IMR-90 (cell line): ENCODE measurements at places on chromosomes 1 and 21.

GRCh38 chr1:94336991-94337390 lies 81.2 kb upstream of the ABCD3 start:
- DNase-seq, result no peak

GRCh38 chr1:41243079-41243385 lies 926 bp upstream of the SCMH1 start:
- DNase-seq, result no peak

DNA sequence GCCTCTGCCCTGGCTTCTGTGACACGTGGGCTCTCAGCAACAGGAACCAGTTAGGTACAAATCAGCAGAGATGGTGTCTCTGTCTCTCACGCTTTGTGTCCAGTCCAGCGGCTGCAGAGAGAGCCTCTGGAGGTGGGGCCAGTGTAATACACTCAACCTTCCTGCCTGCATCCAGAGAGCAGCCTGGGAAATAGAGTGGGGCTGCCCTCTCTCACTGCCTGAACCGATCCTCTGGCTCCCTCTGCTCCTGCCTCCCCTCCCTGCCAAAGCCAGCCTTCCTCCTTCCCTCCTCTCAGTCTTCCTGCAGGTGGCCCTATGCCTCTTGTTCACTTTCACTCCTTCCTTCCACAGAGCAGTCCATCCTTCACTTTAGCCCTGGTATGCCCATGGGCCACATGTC lies at the start of gene ZNF648:
ZNF648 (minus strand) TSS at position 119 of the 400 bp plus-strand sequence. CDS start 3,702 bp downstream, outside the sequence.
- no peak for DNase-seq

- no peak for DNase-seq
These were observed 148.5 kb upstream of the CHRM3 start for GRCh38 chr1:239237912-239238311.

- DNase-seq, result no peak
These were observed 13.3 kb upstream of the PCBP3 start for GRCh38 chr21:45630066-45630694.

- no peak for DNase-seq
These were observed 10.2 kb downstream of the CD52 start for GRCh38 chr1:26327956-26328362.

- no peak for DNase-seq
These were observed 26.3 kb downstream of the CAPN9 start for GRCh38 chr1:230773396-230774033.

DNA sequence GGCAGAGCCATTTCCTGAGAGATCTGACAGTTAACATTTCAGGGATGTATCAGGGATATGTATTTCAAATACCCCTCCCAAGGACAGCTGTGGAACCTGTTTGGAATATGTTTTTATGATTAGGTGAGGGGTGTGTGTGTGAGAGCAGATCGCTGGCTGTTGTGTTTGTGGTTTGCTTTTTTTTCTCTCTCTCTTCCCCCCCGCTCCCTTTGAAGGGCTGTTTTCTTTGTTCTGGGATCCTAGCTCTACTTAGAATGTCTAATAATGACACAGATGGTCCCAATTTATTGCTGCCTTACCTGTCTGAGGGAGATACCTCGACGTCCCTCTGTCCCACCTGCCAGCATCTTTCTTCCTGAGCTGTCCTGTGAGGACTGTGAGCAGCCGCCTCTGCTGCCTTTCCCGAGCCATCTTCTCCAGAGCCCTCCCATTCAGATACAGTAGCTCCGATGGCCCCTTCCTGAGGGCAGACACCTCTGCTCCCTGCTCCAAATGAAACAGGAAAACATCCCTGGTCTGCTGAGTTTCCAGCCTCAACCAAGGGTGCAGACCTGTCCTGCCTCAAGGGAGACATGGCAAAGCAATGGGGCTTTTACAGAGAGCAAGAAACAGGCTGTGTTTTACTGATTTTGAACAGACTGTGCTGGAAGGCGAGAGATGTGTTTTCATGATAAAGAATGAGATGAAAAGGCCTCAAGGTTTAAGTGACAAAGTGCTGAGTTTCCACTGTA lies 138.0 kb upstream of the TNR start:
- no peak for DNase-seq

- peak; percentile 60 for DNase-seq
These were observed 860 bp downstream of the TMEM63A start for GRCh38 chr1:225881081-225881958.

DNA sequence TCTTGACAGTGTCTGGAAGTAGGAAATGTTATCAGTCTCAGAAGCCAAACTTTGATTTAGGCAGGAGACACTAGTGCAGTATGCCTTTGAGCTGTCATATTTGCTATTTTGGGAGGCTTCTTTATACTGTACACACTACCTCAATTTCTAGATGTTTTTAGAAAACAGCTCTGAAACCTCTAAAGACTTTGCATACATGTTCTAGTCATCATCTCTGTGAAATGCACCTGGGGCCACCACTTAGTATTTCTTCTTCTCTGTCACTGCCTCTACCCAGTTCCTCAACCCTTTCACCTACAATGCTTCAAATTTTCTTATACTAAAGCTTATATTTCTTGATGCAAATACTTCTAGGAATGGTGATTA lies 29.1 kb upstream of the PLA2G4A start:
- DNase-seq, result no peak

- DNase-seq, result no peak
These were observed 150.3 kb downstream of the TNFSF18 start for GRCh38 chr1:172900376-172900997.

GRCh38 chr1:24465638-24466037 lies 37.0 kb upstream of the RCAN3 start:
- DNase-seq, result no peak

- DNase-seq, result no peak
These were observed 10.2 kb upstream of the FCRL5 start for GRCh38 chr1:157562515-157562914.

GRCh38 chr1:25106352-25106751 lies 126.0 kb downstream of the SYF2 start:
- no peak for DNase-seq

- no peak for DNase-seq
These were observed 3.1 kb downstream of the MCL1 start for GRCh38 chr1:150576367-150576711.

- DNase-seq, result no peak
These were observed 164.7 kb downstream of the CLIC6 start for GRCh38 chr21:34833465-34833864.

DNA sequence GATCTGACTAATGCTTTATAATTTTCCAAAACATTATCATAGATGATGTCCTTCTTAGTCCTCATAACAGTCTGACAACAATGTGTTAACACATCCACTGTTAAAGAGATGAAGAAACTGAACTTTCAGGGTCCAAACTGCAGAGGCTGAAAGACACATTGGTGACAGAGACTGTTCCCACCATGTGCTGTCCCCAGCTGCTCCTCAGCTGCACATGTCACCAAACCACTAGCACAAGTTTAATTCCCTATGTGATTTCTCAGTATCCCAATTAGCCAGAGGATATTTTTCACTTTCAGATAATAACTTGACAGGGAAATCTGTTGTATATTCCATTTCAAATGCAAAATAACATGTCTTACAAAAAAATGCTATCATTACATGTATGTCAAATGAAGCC lies 24.6 kb downstream of the LAMC2 start:
- DNase-seq, result no peak

- DNase-seq, result peak; percentile 50
These were observed 46.6 kb downstream of the VPS26C start for GRCh38 chr21:37220433-37220980.

- DNase-seq, result no peak
These were observed 71.9 kb downstream of the ADARB1 start for GRCh38 chr21:45146306-45146705.

GRCh38 chr1:240562111-240562590 lies 49.8 kb downstream of the GREM2 start:
- DNase-seq, result peak; percentile 74

- no peak for DNase-seq
These were observed 132.9 kb downstream of the RHOU start for GRCh38 chr1:228867951-228868730.

DNA sequence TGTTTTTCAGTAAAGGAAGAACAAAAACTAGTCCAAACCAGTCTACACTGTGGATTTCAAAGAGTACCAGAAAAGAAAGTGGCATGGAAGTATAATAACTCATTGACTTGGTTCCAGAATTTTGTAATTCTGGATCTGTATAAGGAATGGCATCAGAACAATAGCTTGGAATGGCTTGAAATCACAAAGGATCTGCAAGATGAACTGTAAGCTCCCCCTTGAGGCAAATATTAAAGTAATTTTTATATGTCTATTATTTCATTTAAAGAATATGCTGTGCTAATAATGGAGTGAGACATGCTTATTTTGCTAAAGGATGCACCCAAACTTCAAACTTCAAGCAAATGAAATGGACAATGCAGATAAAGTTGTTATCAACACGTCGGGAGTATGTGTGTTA lies 21.3 kb downstream of the CHODL start:
- DNase-seq, result no peak

DNA sequence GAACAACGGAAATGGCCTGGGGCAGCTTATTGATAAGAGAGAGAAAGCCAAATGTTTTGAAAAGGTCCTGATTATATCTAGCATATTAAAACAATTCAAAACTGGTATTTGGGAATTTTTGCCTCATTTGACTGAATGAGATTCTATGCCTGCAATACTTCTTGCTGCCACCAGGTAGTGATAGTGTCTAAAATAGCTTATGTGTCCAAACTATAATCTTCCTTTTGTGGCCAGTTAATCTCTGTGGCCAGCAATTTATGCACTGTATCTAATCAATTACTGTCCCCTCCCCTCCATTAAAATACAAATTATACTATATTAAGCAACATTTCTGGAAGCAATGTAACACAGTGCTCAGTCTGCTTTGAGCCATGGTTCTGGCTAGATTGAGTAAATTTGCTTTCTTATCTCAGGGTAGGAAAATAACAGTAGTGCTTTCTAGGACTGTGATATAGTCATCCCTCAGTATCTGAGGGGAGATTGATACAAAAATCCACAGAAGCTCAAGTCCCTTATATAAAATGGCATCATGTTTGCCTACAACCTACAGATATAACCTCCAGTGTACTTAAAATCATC lies 91.8 kb downstream of the FOXD2 start:
- no peak for DNase-seq

- no peak for DNase-seq
These were observed 74.6 kb downstream of the RUNX3 start for GRCh38 chr1:24855474-24855873.

GRCh38 chr21:43853851-43854772 lies 10.9 kb upstream of the AGPAT3 start:
- no peak for DNase-seq

DNA sequence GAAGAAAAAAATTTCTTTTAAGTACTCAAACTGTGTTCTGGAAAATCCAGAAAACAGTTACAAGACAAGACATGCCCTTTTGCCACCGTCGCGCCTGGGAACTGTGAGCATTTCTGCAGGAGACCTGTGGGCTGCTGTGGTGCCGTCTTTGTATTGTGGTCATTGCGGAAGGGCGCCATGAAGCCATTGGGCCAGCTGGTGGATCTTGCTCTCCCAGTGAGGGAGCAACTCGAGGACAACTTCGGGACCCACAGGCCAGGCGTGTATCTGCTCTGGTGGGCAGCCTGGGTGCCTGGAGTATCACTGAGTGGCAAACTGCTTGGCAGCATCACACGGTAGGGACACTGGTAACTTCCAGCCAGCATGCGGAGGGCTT lies 3.8 kb upstream of the THEMIS2 start:
- DNase-seq, result no peak

DNA sequence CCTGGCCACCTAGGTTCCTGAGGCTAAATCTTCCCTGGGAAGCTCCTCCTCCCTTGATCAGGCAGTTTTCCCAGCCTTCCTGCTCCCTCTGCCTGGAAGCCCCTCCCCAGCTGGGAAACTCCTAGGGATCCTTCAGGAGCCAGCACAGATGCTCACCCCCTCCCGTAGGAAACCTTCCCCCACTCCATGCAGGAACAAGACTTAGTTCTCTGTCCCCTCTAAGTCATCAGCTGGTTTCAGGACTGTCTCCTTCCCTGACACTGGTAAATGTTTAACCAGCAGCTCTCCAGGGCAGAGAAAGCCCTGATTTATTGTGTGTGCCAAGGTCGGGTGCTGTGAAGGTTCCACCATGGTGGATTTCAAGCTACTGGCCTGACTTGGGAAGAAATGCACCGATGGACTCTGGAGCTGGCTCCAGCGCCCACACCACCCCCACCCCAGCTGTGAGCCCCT lies 25.0 kb downstream of the TTC39A start:
- DNase-seq, result no peak

DNA sequence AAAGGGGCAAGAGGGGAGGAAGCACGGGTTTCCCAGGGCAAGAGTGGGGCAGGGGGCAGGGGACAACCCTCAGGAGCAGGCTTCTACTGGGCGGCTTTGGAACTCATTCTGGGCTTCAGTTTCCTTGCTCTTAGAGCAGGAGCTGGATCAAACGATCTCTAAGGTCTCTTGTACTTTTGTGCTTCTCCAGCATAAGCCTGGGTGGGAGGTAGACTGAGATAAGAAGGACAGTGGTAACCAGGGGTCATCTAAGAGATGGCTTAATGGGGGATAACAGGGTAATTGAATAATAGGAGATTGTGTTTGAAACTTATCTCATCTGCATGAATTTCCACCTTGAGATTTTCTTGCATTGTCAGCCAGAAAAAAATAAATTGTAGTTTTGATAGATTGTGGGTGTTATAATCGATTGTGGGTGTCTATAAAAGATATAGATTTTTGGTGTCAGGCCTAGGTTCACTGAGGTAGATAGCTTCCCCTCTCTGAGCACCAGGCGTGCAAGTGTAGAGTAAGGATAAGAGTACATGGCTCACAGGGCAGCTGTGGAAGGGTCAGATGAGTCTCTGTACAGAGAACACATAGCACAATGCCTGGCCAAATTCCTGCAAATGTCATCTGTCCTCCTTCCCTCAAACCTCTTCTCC lies 68.0 kb downstream of the CD58 start:
- DNase-seq, result no peak

DNA sequence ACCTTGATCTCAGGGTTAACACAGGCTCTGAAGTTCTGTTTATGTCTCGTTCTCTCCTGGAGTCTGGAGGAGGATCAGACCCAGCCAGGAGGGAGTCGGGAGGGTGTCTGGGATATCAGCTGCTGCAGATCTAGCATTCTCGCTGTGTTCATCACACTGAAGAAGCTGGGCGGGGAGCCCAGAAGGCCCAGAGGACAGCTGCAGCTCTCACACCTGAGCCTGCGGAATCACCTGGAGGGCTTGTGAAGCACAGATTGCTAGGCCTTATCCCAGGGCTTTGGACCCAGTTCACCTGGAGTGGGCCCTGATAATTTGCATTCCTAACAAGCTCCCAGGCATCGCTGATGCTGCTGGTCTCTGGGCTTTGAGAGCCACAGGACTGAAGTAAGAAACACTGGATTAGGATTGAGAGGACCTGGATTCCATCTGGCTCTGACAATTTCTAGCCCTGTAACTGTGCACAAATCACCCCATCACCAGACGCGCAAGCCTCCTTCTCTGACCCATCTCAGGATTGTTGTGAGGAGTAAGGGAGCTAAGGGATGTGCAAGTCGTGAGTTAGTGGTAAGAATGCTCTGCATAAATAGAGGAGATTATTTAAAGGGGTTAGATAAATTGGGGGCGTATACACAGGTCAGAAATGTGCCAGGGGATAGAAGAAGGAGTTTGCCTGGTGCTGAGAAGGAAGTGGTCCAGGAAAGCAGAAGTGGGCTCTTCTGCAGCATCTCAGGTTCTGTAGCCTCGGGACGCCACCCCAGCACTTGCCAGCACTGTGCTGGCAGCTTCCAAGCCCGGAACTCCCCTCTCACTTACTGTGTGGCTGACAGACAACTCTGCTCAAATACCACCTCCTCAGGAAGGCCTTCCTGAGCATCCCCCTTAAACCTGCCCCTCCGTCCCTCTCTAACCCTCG lies 19.1 kb downstream of the ABCA4 start:
- DNase-seq, result peak; percentile 11
